ENCODE measurements at places on chromosomes 6 and 20.

DNA sequence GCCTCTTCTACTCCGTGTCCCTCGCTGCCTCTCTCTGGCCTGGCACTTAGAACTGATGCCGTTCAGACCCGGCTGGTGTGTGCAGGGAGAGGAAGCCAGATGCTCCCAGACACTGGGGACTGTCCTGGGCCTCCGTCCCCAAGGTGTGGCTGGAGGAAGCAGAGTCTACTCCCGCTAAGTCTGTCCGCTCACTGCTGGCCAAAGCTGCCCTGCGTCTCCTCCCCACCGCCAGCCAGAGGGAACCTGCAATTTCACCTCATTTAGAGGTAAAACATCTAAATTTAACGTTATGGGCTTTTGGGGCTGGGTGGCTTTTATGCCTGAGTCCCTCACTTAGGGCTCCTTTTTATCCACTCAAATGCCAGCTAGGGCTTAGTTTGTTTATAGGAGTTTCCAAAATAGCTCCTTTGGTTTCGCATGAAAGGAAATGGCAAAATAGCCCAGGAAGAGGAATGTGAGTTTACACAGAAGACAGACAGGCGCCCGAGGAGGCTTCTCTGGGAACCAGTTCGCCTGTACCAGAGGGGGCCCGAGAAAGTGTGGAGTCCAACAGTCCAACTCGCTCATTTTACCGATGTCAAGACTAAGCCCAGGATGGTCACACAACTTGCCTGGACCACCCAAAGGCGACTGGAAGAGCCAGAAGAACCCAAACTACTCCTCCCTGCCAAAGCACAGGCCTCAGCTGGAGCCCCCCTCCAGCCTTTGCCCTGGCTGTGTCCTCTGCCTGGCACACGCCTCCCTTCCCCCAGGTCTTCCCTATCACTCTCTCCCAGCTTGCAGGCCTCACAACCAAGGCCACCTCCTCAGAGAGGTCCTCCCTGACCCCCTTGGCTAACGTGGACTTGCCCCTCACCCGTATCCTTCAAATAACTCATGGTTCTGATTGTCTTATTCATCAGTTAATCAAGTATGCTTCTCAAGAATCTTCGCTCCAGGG is 54.5 kb downstream of the RIPOR3 start:
- DNase-seq: no peak

DNA sequence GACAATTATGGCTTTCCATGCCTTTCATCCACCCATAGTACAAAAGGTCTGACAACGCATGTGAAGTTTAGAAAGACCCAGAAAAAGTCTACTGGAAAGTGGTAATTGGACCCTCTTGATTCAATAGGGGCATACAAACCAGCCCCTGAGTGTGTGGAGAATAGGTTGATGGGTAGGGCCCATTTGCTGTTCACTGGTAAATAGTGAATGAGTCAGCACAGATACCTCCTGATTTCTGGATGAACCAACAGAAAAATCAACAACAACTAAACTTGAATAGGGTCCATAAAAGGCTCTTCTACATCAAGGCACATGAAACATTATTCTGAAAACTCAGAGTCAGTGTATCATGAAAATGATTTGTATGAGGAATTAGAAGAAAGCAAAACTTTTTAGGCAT is 235.4 kb upstream of the SLC35B3 start:
- no peak for DNase-seq

DNA sequence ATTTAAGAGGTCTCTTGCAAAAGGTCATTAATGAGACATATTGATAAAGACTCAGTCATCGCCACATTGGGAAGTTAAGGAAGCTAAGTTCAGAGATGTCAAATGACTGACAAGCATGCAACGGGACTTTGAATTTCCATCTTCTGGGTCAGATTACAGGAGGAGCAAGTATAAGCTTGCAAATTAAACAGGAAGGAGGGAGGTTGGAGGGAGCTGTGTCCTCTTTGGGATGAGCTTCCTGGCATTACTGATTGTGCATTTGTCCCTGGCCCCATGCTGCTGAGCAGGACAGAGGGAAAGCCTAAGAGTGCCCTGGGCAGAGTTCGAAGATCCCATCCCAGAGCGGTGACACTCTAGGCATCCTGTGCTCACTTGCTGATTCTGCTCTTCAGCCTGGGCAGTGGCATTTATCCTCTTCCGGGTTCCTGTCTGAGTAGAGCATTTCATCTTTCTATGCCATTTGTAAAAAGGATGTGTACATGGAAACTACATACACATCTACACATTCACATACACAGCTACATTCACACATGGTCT is 40.5 kb downstream of the SLC22A1 start:
- no peak for DNase-seq

DNA sequence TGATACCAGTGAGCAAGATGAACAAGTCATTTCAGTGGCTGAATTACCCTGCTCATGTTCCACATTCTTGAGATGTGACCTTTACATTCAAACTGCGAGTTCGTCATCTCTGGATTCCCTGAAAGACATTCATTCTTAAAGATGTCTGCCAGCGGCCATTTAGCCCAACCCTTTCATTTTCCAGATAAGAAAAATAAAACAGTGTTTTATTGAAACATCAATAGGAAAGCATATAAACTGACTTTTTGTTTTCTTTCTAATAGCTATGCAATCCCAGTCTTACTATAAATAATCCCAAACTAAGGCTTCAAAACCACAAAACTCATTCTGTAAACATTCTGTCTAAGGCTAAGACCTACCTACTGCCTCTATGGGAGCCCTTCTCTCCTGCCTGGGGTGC is 134.0 kb downstream of the SAMD5 start:
- DNase-seq: no peak

DNA sequence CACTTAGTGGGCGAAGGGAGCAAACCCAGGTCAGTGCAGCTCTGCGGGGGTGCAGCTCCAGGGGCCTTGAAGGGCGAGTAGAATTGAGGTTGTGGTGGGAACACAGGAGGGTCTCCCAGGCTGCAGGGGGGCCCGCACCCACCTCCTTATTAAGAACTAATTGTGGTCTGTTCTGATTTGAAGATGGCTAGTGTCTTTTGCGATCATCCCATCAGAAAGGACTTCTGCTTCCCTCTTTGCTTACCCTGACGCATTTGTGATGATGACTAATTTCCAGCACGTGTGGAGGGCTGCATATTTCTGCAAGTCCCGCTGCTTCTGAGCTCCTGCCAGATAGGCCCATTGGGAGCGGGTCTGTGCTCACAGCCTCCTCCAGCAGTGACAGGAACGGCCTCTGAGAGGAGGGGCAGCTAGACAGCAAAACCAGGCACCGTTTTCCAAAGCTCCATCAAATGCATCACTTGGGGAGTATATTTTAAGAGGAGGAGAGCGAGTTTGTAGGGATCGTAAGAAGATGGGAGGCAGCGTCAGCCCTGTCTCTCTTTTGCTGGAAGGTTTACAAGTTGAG is 268.9 kb downstream of the CDH4 start:
- no peak for DNase-seq

DNA sequence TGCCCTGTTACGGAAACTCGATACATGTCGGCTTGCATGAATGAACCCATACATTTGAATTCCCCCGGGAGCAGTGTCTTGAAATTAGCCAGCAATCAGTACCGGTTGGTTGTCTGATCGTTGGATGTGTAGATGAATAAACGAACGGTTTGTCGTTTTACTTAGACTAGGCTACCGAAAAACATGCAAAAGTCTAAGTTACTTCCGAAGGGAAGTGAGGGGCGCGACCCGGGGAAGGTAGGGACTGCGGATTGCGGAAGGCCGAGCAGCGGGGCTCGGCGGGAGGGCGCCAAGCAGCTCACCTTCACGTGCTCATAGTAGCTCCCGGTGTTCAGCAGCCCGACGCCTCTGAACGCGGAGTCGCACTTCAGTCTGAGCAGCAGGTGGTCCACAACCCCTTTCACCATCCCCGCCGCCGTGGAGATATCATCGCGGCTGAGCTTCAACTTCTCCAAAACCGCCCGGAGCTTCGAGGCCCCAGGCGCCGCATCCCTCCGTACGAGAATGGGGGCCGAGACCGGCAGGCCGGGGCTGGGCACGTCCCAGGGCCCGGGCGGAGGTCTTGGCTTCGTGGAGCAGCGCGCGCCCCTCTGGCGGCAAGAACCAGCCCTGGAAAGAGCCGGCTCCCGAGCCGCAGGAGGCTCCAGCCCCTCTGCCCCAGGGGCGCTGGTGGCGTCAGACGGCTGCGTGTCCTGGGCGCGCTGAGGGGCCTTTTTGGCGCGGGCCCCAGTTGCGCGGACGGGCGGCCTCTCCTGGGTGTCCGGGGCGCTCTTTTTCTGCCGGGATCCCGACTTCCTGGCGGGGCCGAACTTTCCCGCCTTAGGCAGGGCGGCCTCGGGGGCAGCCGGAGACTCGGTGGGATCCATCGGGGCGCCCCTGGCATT is 632 bp downstream of the CGAS start:
- peak; percentile 24 for DNase-seq

GRCh38 chr20:37417617-37418467 is 71.9 kb downstream of the SRC start:
- DNase-seq: no peak

- peak; percentile 88 for DNase-seq
Measured at GRCh38 chr6:73580247-73581149, 59.7 kb upstream of the EEF1A1 start.

DNA sequence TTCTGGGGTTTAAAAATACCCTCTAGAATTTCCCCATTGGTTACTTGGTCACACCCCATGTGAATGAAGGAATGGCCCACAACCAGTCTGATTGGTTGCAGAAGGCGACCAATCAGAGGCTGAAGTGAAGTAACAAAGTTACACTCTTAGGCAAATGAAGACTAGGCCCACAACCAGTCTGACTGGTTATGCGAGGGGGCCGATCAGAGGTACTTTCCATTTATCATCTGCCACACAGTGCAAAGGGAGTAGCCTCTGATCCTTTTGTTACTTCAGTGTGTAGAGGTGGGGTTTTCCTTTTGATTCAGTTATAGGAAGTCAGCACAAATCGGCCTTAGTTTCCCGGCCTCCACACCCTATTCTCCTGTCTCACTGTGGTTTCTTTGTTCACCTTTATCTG is 61.2 kb upstream of the SGK1 start:
- no peak for DNase-seq

GRCh38 chr6:129317931-129318820 is 391.8 kb downstream of the ARHGAP18 start:
- DNase-seq: no peak

DNA sequence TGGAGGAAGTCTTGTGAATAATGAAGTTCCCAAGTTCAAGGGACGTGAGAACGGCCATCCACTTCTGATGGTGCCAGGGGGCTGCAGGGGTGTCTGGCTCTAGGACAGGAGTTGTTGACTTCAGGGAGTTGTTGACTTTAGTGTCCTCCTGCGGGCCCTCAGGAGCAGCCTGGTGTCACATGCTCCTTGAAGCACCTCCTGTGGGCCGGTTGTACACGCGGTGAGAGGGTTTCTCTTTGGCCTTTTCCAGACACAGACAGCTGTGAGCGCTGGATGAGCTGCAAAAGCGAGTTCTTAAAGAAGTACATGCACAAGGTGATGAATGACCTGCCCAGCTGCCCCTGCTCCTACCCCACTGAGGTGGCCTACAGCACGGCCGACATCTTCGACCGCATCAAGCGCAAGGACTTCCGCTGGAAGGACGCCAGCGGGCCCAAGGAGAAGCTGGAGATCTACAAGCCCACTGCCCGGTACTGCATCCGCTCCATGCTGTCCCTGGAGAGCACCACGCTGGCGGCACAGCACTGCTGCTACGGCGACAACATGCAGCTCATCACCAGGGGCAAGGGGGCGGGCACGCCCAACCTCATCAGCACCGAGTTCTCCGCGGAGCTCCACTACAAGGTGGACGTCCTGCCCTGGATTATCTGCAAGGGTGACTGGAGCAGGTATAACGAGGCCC is 77.8 kb downstream of the ISM1 start:
- DNase-seq: no peak

- DNase-seq: no peak
Measured at GRCh38 chr6:148247386-148248063, 95.1 kb upstream of the SASH1 start.

DNA sequence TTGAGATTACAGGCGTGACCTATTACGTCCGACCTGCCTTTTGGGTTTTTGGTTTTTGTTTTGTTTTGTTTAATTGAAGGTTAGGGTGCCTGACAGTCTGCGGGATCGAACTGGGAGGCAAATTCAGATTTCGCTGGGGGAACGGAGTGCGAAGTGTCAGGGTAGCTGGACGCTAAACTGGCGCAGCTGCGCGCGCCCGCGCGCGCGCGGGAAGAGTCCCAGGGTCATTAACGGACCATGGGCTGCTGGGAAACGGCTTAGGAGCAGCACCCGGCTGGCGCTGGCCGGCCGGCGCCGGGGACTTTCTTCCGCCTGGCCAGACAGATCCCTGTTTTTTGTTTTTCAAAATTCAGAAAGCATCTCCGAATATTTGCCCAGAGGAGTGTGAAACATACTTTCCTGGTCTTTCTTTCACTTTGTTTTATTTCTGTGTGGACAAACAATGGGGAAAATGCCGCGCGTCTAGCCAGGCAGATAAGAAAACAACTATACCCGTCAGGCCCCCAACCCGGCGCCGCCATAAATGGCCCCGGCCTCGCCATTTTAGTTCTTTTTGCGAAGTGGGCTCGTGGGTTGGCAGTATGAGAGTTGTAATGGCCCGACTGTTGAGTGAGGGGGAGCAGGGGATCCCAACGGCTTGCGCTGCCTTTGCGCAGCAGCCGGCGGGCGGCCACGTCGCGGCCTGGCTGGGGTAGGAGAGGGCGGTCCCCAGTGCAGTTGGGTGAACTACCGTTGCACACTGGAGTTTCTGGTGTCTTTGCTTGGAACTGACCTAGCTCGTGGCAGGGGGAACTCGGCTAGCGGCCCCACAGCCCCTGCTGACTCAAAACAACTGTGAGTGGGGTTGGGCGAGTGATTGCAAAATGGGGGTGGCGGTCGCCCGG is 7.1 kb downstream of the HSPA1B start:
- DNase-seq: peak; percentile 85

DNA sequence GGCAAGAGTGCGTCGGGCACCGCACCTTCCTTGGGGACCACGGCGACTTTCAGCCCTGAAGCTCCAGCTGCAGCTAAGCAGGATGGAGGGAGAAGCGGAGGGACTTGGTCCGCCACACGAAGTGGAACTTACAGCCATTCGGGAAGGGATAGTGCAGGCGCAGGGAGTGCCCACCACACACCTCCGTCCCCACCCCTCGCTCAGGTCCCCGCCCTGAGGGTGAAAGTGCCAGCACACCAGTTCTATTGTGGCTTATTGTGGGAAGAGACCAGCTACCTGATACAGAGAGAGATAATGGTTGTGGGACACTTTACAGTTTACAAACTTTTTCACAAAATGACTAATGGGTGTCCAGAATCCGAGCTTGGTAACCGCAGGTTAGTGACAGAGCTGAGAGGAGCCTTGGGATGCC is 76.1 kb downstream of the IRF4 start:
- DNase-seq: no peak
